ENCODE measurements at places on chromosomes 4 and X.

DNA sequence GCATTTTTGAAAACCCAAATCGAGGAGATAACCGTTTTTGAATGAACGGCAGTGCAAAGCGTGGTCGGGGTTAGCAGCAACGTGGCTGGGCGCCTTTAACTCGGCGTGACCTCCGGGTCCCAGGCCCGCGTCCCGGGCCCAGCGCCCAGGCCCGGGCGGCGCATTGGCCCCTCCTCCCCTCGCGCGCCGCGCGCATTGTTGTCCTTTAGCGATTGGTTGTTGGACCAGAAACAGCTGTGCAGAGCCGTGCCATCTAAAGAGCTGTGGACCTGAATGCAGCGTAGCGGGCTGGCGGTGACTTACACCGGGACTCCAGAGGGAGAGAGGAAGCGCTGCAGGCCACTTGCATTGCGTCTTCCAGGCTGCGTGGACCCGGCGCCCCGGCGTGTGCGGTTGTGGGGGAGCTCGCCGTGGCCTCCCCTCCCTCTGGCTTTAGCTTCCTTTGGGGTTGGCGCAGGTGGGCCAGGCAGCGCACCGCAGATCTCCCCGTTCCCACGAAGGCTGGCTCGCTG, at the start of gene STOX2:
Gene STOX2 (plus strand): TSS at position 227 of the 512 bp plus-strand sequence. CDS start 1,484 bp downstream, outside the sequence.
- DNase-seq, result no peak

GRCh38 chr4:122895336-122895995, 26.9 kb downstream of the NUDT6 start:
- no peak for DNase-seq

GRCh38 chr4:76213415-76214176, at the start of gene SCARB2:
Gene SCARB2, minus strand, starts transcription at chr4:76213824. Its CDS starts 281 bp downstream, at chr4:76213543.
- peak; percentile 84 for DNase-seq

DNA sequence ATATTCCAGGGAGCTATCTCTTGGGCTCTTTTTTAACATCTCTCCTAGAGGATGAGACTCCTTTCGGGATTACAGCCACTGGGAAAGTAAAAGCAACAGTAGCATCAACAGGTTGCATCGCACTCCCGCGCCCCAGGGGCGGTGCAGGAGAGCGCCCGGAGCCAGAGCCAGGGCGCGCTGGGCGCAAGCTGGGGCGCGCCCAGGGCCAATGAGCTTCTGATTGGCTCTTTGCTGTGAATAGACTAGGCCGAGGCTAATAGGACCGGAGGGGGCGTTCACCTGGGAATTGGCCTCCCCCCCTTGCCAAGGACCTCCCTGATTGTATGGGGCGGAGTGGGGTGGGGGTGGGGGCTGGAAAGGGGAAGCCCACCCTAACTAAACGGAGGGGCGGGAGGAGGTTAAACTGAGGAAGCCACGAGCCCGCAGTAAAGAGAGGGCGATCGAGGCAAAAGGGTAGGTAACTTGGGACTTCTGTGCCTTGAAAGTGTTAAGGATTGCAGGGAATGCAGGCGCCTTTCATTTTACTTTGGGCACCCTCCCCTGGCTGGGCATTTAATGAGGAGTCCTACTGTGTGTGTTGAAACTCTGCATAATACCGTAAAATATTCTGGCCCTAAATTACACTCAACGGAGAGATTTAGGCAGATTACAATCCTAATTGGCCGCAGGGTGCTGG, 1.1 kb upstream of the ATOH1 start:
- DNase-seq, result no peak

DNA sequence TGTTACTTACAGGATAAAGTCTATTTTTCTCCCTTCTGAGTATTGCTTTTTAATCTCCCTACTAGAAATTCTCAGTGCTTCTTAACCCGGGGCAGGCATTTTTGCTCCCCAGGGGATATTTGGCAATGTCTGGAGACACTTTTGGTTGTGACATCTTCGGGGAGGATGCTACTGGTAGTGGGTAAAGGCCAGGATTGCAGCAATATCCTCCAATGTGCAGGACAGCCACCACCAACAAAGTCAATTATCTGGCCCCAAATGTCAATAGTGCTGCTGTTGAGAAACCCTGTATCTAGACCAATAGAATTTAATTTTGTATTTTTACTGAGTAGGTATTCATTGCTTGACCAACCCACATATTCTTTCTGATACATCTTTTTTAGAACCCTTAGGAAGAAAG, 669.5 kb upstream of the MAGEB2 start:
- DNase-seq, result no peak

- DNase-seq, result no peak
Measured at GRCh38 chrX:7143941-7144525, 3.5 kb upstream of the STS start.

GRCh38 chr4:8387615-8388527, 52.7 kb downstream of the ACOX3 start:
- DNase-seq, result no peak

- no peak for DNase-seq
Measured at GRCh38 chrX:70219938-70220764, 14.3 kb upstream of the AWAT1 start.

DNA sequence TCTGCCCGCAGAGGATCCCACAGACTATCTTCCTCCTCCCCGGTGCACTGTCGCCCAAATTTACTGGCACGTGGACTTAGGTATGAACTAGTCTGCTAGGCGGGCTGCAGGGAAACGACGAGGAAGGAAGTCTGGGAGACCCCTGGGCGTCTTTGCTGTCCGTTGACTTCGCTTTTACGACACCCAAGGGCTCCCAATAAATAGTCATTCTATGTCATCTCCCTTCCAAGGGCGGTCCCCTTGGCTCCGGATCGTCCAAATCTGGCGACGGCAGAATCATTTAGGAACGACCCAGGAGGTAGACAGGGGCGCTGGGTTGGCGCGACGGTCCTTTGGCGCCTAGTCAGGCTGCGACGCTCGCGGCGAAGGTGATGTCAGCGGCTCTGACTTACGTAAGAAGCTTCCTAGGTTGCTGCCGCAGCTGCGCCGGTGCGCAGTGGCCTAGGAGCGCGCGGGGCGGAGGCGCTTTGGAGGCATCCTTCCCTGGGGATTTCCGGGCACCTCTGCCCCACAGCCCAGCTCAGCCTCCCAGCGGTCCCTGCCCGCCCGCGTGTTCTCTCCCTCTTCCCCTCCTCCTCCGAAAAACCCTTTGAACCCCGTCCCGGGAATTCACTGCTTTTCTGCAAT, 2.2 kb downstream of the NHS start:
- DNase-seq, result peak; percentile 7

DNA sequence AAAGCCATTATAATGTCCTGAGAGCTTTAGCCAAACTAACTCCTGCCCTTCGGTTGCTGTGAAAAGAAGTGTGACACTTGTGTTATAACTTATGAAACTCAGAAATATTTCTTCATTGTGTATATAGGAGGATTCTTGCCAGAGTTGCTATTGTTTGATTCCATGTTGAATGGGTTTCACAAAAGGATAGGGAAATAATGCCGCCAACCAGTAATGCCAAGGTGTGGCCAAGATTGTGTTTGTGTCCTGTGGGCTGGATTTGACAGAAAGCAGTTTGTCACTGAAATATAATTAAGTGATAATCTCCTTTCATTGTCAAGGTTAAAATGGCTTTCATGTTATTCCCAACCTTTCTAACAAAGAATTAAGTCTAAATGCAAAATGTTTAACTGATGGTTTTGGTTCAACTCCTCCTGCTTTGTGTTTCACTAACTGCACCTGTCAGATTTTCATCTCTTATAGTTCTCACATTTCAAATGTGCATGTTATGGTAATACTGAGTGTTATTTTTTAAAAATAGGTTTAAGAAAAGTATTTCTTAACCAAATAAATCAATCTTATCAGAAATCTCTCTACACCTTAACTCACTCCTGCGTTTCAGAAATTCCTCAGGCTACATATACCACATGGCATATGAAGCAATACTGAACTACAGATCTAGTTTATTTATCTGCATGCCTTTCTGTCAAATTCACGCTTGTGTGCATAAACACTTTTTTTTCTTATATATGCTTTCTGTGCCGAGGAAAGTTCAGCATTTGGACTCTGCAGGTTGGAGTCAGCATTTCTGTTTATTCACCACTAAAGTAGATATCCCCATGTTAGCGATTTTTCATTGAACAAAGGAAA, at the start of gene CLDN22:
Gene CLDN22 (minus strand): TSS at position 66 of the 849 bp plus-strand sequence. CDS start 58 bp downstream, at position 8.
- DNase-seq, result no peak

GRCh38 chr4:57424232-57424897, 314.2 kb upstream of the IGFBP7 start:
- no peak for DNase-seq

GRCh38 chrX:114162068-114162735, 421.7 kb upstream of the HTR2C start:
- DNase-seq, result no peak

- no peak for DNase-seq
Measured at GRCh38 chrX:24594501-24594900, 52.6 kb downstream of the PCYT1B start.

GRCh38 chr4:30535255-30535654, 184.9 kb upstream of the PCDH7 start:
- DNase-seq, result no peak

GRCh38 chrX:49155243-49155899, 7.2 kb upstream of the MAGIX start:
- DNase-seq, result peak; percentile 41

GRCh38 chr4:27789773-27790172, 929.1 kb downstream of the STIM2 start:
- no peak for DNase-seq

- no peak for DNase-seq
Measured at GRCh38 chr4:3073158-3074077, 920 bp downstream of the HTT-AS start.

GRCh38 chrX:110167952-110168451, 149.9 kb downstream of the AMMECR1 start:
- peak; percentile 17 for DNase-seq

GRCh38 chrX:66602381-66602938, 36.4 kb downstream of the EDA2R start:
- DNase-seq, result no peak
